ENCODE measurements at places on chromosomes 1 and 21. TPM values are rescaled to one million over a fixed set of nuclear protein-coding genes. Genes with fewer than 3 reads are reported as not detected.

DENND2C gene
- total RNA-seq = 3.6 TPM

HES3 gene
- total RNA-seq = not detected

RSPH1 gene
- not detected for total RNA-seq

SH2D1B gene
- total RNA-seq = 0.63 TPM

CFHR5 gene
- total RNA-seq = not detected

WLS gene
- total RNA-seq = 81.5 TPM

ANGPTL3 gene
- total RNA-seq = not detected

FALEC gene
- not detected for total RNA-seq

OPTC gene
- total RNA-seq = not detected

SPATA46 gene
- total RNA-seq = not detected

C1QB gene
- total RNA-seq = 225 TPM

THEM5 gene
- total RNA-seq = not detected

PDPN gene
- total RNA-seq = 16.6 TPM

OR14I1 gene
- not detected for total RNA-seq

SEMA4A gene
- total RNA-seq = 20.0 TPM

C2CD4D gene
- total RNA-seq = not detected

Data from aorta (tissue), 5 donors.